ENCODE measurements at places on chromosomes 5 and 9.

- DNase-seq, result no peak
These were observed 15.2 kb downstream of the EXD3 start for GRCh38 chr9:137407590-137408300.

DNA sequence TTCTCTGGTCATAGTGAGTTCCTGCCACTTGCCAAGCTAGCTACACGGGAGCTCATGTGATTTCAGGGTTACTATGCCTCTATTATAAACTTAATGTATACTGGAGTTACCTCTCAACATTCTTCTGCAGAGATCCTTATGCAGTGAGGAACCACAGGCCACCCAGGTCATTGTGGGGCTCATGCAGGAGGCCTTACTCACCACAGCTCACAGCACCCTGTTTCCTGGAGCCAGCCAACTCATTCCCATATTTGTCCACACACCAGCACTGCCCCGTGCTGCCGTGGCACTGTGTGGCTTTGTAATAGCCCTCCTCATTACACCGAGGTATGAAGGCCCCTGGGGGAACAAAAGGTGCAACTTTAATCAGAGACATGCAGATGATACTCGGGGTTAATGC, 520.0 kb downstream of the SPOCK1 start:
- DNase-seq, result no peak

- DNase-seq, result no peak
These were observed 12.0 kb downstream of the INIP start for GRCh38 chr9:112705768-112706427.

DNA sequence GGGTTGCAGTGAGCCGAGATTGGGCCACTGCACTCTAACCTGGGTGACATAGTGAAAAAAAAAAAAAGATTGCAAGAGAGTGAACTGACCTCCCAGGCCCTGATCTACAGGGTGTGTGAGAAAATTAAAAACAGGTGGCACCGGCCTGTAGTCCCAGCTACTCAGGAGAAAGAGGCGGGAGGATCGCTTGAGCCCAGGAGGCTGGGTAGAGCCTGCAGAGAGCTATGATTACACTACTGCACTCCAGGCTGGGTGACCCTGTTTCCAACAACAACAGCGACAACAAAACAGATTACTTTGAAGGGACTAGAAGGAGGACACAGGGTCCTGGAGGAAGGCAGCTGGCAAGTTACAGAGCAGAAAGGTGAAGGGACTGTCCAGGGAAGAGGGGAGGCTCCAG, 42.2 kb upstream of the FABP6 start:
- DNase-seq, result no peak

DNA sequence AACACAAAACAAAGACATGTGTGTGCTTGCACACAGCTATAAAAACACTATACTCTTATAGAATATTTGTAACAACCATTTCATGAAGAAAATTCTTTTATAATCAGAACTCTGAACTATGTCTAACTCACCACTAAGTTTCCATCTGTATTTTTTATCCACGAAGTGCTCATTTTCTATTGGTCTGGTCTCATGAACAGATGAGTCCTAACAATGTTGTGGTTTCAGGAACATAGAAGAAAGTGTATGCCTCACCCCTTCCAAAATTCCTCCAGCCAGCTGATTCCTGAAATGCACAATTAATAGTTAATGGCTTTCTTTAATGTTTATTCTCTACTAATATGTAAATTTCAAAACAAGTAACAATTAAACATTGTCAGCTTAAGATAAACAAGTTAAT, 325.3 kb upstream of the GRAMD2B start:
- no peak for DNase-seq

DNA sequence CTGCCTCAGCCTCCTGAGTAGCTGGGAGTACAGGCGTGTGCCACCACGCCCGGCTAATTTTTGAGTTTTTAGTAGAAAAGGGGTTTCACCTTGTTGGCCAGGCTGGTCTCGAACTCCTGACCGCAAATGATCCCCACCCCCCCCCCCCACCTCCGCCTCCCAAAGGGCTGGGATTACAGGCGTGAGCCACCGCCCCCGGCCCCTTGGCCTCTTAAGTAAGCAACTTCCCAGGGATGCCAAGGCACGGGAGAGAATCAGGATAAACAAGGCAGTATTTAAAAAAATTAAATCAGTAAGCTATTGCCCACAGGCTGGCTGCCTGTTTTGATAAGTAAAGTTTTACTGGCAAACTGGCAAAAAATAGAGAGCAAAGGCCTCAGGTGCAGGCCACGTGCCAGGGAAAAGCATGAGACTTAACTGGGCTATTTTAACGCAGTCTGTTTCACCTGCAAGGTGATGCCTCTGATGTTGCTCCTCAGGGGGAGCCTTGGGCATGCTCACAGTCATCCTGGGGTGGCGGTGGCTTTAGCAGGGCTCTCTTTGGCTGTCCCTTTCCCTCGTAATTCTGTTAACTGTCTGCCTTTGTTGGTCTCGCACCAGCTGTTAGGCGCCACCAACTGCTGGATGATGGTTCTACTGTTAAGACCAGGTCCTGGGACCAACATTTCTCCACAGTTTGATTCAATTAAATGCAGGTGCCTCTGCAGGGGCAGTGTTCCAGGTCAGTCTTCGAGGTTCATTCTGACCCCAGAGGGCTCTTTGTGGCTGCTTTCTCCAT, 19.4 kb upstream of the RNF130 start:
- DNase-seq, result no peak

DNA sequence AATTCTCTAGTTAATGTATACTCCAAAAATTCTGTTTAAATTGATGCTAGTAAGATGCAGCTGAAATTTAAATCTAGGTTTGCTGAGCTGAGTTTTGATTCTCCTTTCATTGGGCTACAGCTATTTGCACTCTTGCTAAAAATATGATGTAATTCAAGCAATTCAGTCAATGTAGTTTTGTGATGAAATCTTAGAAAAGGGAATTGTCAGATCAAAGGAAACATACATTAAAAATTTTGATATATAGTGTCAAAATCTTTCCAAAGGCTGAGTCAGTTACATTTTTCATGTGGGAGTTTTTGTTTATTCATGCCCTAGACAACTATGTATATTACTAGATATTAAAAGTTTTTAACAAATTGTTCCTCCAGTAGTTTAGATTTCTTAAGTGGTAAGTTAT, 334.9 kb upstream of the DAB2 start:
- no peak for DNase-seq

GRCh38 chr5:159463590-159464321, 133.5 kb upstream of the IL12B start:
- DNase-seq, result no peak

DNA sequence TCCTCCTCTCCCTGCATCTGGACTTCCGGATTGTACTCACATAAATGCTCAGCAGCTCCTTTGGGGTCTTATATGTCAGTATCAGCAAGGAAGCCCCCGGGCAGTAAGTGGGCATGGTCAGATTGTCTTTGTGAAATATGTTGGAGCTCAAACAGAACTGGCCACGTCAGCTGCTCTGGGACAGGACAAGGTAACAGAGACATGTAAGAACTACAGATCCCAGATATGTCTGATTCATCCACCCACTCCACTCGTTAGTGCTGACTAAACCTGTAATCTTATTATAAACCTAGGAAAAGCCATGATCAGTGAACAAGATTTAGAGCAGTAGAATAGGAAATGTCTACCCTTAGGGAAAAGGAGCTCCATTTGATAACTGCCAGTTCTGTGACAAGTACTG, 561.8 kb downstream of the CETN3 start:
- DNase-seq, result no peak

DNA sequence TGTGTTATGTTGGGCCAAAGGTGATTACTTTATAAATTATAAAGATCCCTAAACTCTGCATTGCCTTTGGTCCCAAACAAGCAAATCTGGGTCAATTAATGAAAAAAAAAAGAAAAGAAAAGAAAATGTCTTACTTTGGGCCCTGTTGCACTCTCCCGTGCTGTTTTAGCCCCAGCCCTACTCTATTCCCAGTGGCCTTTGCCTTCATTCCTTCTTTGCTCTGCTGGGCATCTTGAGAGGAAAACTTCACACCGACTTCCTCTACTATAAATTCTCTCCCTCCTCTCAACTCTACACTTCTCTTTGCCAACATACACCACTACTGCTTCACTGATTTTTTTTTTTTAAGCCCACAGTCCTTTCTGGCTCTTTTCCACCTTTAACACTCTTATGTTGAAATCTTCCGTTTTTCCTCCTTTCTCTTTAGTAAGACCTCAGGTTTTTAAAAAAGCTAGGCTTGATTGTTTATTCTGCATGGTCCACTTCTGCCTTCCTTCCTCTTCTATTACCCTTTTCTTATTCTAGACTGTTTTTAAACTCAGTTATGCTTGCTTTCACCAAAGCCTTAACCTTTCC, 4.5 kb upstream of the MSMP start:
- DNase-seq, result no peak
